ENCODE measurements at places on chromosomes 11 and 22.

- DNase-seq: no peak
These were observed 74.5 kb downstream of the RPL27A start for GRCh38 chr11:8757047-8757446.

DNA sequence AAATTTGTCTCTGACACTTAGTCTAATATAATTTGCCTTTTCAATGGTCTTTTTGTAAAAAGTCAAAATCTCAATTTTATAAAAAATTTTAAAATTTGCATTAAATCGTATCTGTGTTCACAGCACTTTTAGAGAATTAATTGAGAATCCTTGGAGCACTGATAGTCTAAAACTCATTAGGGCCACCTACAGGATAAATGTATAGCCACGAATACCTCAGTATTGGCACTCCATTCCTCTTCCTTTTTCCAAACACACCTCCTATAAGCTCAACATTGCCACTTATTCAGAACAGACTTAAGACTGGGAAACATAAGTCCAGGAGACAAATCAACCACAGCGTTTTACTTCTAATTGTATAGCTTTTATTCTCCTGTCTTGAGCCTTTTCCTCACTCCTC is 776.0 kb upstream of the ARHGAP42 start:
- no peak for DNase-seq

GRCh38 chr11:15976433-15977045 is 379.8 kb downstream of the SOX6 start:
- DNase-seq: no peak

GRCh38 chr11:33147559-33147958 is 13.7 kb downstream of the CSTF3 start:
- no peak for DNase-seq

DNA sequence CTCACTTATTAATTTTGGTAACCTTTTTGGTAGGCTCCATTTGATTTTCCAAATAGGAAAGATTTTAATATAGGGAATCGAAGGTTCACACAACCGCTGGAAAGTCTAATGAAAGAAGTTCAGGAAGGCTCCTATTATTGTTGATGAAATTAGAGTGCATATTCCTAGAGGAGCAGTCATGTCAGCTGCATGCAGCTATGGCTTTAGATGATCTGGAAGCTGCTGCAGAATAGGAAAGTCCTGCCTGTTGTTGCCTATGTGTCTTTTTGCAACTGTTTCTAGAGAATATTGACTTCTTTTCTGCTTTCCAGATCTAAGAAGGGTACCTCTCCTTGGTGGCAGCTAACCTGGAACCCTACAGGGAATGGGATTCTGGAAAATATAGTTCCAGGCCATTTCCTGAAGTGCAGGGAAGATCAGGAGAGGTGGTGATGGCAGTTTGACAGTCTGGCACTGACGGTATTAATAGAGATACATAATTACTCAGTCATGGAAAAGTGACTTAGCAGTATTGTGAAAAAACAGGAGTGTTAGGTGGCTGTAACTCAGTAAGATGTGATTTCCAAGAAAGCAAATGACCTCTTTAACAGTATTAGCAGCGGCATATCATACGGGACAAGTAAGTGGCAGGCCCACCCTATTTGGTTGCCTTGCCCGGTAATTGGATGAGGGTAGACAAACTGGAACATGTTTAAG is 54.0 kb downstream of the TNRC6B start:
- no peak for DNase-seq

- DNase-seq: no peak
These were observed 18.2 kb upstream of the ELFN2 start for GRCh38 chr22:37445501-37445900.

GRCh38 chr22:47515384-47516125 is 753.1 kb downstream of the TBC1D22A start:
- no peak for DNase-seq

- peak; percentile 82 for DNase-seq
These were observed 5.9 kb upstream of the PHF21A start for GRCh38 chr11:46127150-46127638.

DNA sequence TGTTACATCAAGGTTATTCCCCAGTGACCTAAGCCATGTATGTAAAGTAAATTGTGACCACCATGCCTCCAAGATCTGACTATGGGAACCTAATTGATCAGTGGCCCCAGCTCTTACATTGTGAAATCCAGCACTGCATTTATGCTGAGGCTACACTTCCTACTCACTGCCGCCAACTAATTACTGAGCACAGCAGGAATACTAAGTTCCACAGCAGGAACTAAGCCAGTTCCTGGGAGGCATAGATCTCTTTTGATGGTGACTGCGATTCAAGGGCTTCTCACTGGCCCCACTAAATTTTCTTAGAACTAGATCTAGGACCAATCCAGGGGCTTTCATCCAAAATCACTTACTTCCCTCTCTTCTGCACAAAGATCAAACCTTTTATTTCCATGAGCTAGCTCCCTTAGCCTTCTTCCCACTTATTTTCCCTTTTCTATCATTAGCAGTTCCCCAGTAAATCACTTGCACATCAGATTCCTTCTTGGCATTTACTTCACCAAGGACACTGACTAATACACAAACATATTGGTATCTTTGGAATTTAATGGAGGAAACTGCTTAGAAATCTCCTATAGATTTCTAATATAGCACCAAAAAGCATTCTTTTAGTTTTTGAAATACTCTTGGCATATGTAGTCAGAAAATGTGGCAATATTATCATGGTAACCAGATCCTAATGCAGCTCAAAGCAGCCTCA is 46.0 kb downstream of the CNTN5 start:
- DNase-seq: no peak

DNA sequence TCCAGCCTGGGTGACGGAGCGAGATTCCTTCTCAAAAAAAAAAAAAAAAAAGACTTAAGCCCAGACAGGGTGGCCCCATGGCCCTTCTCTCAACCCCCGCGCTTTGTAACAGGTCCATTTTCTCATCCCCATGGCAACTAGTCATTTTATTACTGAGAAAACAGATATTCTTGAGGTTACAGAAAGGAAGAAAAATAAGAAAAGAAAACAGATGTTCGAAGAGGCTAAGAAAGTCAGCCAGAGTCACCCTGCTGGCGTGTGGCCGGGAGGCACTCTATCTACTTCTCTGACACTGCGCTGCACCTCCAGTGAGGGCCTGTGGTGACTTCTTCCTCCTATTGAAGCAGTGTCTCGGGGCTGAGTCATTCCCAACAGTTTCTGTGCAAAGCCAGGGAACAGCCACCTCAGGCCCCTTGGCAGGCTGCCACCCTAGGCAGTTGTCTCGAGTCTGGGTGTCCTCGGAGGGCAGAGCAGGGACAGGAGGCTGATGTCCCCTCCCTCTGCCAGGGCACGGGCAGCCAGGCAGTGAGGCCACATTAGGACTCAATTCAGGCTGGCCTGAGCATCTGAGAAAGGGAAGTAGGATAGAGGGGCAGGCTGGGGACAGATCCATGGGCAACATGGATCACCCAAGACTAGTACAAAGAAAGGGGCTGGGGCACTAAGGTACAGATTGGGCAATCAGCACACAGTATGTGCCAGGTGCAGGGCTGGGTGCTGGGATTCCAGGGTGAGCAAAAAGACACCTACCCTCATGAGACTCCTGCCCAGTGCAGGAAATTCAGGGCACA is 16.4 kb upstream of the SYVN1 start:
- DNase-seq: no peak

- no peak for DNase-seq
These were observed 60.6 kb downstream of the SMCO4 start for GRCh38 chr11:93482556-93482955.

GRCh38 chr22:43884600-43885318 is 7.1 kb downstream of the PNPLA5 start:
- DNase-seq: peak; percentile 10

- no peak for DNase-seq
These were observed 35.8 kb downstream of the OR4C6 start for GRCh38 chr11:55697817-55698216.

All from Jurkat, Clone E6-1 (cell line).